ENCODE measurements at places on chromosomes 7 and 10.
A peak's percentile ranks its signal among the peaks of the same experiment; 100 is the strongest.

- no peak for DNase-seq
Observed at GRCh38 chr7:4288791-4289394, 393.2 kb upstream of the FOXK1 start.

GRCh38 chr7:42645906-42646305 is 266.0 kb downstream of the C7orf25 start:
- DNase-seq = no peak

DNA sequence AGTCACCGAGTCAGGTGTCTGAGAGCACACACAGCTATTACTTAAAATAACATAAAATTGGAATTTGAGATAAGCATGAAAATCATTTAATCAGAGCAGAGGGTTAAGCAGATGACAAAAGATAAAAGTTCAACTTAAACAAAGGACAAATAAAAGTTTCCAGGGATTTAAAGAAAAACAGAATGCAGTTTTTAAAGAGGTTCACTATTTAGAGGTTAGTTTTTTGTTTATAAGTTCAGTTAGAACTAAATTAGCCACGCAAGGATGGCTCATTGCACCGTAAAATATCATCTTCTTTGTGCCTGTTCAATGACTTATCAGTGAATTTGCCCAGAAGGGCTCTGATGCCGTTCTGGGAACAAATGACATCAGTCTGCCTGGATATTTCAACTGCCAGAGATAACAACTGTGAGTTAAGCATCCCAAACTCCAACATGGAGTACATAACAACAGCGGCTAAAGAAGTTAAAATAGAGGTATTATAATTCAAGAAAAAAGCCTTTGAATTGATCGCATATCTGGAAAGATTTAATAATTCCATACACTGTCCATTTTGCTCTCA is 107.8 kb downstream of the ANK3 start:
- no peak for DNase-seq

DNA sequence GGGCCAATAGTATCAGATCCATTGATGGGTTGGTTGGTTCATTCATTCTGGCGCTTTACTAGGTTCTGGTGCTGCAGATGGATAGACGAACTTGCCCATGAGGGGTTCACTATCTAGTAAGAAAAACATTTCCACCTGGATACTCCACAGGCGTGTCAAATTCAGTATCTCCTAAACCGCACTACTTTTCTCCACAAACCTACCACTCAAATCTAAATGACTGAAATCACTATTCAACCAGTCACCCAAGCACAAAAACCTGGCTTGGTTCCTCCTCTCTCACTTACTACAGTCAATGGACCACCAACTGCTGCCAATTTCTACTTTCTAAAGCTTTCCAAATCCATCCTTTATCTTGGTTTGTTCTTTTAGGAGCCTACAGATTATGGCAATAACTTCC is 572 bp downstream of the AGK start:
- DNase-seq = no peak

DNA sequence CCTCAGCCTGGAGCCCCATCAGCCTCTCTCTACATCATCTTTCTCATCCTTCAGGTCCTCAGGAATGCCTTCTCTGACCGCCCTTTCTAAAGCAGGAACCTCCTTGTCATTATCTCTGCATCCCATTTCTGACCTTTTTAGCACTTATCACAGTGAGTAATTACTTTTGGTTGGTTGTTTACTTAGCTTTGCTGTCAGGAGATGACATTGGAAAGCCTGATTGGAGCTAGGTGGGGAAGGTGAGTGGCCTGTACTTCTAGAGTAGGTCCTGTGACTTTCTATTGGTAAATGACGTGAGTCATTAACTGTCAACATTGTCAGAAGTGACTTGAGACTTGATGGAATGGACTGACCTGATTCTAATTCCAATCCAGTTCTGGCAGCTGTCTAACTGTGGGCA is 9.3 kb upstream of the SLC25A13 start:
- no peak for DNase-seq

DNA sequence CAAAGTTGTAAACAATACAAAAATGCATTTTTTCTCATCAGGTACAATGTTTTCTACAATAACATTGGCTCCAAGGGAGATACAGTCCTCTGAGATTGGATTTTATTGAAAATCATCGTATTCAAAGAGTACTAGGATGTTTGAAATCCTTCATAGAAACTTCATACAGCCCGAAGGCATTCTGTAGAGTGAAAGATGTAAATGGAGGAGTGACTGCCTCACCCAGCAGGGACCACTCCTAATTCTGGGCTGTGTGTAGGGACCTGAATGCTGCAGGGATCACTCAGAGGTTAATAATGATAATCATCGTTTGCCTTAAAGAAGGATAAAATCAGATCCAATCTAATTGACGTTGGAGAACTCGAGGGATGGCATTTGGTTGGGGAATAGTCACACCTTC is 198.6 kb downstream of the HECW1 start:
- DNase-seq = no peak

GRCh38 chr10:63103971-63104409 is 29.1 kb upstream of the NRBF2 start:
- no peak for DNase-seq

GRCh38 chr10:100043796-100044195 is 34.0 kb upstream of the DNMBP start:
- peak; percentile 26 for DNase-seq

DNA sequence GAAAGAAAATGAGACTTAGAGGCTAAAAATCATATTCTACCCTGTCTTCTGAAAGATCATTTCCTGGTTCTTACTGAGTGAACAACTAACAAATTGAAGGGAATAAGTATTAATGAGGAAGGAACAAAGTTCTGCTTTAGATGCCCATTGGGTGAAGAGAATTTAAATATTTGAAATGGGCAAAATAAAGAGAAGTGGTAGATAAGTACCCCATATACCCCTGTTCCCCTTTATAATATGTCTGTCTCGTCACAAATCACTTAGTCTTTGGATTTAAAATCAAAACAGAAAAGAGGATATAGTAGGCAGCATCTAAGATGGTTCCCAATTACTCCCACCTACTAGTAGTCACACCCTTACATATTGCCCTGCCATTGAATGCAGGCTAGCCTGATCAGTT is 13.2 kb downstream of the TES start:
- DNase-seq = no peak

All from NCI-H226 (cell line).